ENCODE measurements at places on chromosomes 5 and 9.

GRCh38 chr5:123819833-123820232 is 307.9 kb downstream of the CSNK1G3 start:
- DNase-seq: no peak

GRCh38 chr9:85142968-85143367 is 473.4 kb downstream of the NTRK2 start:
- DNase-seq: no peak

- DNase-seq: no peak
These were observed 145.5 kb downstream of the ERCC6L2 start for GRCh38 chr9:96020792-96021550.

DNA sequence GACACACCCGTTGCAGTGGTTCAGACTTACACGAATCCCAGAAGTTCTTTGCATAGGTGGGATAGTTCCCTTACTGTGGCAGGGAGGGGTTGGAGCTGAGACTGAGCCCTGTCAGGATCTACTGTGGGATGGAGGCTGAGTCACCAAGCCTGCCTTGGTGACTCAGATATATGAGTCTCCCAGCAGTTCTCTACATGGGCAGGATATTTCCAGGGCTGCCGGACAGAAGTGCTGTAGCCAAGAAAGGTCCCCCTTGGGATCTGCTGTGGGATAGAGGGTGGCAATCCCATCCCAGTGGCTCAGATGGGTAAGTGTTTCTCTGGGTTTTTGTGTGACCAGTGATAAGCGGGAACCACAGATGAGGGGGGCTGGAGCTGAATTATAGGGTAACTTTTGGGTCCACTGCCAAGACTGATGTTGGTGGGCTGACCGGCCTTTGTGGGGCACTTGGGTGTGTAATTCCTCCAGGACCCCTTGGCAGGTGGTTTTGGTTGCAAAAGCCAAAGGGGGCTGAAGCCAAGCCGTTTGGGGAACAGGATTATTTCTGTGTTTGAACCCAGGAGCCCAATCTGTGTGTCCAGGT is 18.7 kb downstream of the XRCC4 start:
- no peak for DNase-seq

DNA sequence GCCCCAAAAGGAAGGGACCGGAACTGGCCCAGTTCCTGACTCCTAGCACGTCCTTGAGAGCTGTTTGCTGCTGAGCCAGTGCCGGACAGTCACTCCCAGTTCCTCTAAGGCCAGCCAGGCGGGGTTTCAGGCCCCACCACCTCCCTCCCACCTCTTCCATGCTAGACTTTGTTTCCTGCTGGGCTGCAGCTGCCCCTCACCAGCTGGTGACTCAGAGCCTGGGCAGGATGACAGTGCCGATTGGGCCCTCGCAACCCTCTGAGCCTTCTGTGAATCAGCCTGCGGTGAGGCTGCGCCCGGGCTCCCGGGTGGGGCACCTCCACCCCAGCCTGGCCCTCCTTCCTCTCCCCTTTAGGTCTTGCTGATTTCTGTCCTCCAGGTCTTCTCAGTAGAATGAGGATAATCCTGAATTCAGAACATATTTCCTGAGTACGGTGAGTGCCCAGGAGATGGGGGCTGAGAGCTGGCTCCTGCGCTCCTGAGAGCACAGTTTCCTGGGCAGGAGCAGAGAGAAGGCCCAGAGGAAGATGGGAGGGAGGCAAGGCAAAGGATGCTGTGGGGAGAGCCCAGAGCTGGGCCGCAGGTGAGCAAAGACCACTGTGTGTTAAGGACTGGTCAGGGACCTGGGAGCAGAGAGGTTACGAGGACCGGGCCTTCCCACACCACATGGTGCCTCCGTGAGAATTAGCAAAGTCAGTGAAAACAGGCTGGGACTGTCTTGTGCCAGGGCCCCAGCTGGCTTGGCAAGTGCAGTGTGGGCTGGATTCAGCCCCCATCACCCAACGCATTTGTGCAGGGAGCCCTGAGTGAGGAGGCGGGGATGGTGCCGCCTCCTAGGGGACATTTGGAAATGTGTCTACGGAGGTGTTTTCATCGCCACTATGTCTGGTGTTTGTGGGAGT is 32.9 kb upstream of the STXBP1 start:
- no peak for DNase-seq

DNA sequence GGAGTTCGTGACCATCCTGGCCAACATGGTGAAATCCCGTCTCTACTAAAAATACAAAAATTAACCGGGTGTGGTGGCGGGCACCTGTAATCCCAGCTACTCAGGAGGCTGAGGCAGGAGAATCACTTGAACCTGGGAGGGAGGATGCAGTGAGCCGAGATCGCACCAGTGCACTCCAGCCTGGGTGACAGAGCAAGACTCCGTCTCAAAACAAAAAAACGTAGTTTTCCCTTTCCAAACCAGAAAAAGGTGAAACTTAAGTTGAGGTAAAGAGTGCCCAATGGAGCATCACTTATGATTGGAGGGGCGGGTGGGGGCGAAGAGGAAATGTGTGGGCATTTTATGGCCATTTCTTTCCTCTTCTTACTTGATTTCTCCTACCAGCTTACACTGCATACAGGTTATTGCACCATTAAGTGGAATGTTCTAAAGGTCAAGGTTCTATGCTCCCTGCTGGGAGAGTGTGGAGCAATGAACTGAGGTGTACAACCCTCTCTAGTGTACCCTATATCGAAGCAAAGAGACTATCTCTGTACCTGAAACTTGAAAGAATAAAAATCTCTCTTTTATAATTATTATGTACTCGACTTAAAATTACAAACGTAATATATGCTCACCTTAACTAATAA is 136.2 kb downstream of the DEPDC1B start:
- no peak for DNase-seq

GRCh38 chr5:76525956-76526355 is 97.2 kb downstream of the F2RL2 start:
- no peak for DNase-seq

DNA sequence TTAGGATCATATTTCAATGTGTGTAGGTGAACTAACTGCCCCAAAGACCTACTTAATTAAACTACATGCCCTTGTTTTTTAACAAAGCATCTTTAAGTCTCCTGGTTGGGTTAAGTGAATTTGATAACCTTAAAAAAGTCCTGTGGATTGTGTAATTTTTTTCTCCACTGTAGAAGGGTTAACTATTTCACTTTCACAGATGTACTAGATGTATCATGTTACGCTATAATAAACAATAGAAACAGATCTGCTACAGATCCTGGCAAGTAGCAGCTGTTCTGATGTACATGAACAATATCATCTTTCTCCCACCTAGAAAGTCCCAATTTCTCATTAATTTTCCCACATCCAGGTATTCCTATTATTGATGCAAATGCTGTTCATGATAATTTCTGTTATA is 18.9 kb downstream of the KIF24 start:
- no peak for DNase-seq

DNA sequence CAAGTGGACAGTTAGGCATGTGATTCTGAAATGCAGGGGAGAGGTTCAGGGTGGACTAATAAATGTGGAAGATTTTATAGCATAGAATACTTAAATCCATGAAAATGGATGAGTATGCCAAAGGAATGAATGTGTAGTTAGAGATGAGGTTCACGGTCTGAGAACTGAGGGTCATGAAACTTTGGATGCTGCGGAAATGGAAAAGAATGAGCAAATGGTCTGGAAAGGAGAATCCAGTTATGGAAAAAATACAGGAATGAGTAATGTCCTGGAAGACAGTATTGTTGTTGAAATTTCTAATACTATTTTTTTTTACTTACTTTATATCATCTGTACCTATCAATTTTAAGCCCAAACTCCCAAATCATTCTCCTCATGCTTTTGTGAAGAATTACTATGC is 2369.4 kb downstream of the MAT2B start:
- no peak for DNase-seq

- DNase-seq: no peak
These were observed 458.8 kb downstream of the SPATA31D1 start for GRCh38 chr9:82447343-82447742.

GRCh38 chr5:58012801-58013315 is 447.0 kb downstream of the PLK2 start:
- no peak for DNase-seq

GRCh38 chr5:124537522-124537921 is 208.9 kb downstream of the ZNF608 start:
- DNase-seq: no peak

GRCh38 chr5:9850456-9850855 is 220.3 kb upstream of the TAS2R1 start:
- DNase-seq: no peak

DNA sequence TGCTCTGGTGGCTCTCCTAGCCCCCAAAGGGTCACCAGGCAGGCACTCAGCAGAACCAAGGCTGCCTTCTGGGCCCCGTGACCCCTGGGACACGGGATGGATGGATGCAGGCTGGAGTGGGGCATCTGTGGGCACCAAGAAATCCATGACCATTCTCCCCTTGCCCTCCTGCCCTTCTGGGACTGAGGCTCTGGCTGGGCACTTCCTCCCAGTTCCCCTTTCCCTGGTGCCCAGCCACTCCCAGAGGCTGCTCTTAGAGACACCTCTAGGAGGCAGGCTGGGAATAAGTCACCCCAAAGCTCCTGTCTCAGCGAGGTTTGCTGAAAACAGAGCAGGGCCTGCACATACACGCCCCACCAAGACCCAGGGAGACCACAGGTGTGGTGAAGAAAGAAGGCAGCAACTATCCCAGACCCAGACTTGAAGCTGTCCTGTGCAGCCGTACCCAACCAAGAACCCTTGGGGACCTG is 943 bp downstream of the STING1 start:
- no peak for DNase-seq

GRCh38 chr9:6973762-6974161 is 216.0 kb downstream of the KDM4C start:
- DNase-seq: no peak

DNA sequence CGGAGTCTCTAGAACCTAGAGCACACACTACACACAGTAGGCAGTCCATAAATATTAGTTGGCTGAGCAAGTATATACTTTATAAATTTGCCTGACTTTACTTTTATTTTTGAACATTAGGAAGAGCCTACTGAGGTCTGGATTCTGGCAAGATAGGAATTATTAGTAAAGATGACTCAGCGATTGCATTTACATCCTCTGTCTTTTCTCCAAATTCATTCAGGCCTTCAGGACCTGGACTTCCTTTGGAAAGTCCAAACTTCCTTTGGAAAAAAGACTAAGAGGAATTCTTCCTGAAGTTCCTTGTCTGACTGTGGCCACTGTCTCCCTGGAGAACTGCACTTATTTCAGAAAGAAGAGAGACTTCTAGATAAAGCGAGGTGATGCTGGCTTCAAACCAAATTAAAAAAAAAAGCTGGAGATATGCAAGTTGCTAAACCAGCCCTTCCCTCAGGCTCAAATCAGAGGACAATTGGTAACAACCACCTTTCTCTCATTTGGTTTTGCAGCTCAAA is 251.3 kb downstream of the GAS1 start:
- no peak for DNase-seq

GRCh38 chr5:177429248-177430040 is 3.0 kb downstream of the GRK6 start:
- DNase-seq: peak; percentile 49

- no peak for DNase-seq
These were observed 49.0 kb downstream of the NPR3 start for GRCh38 chr5:32760091-32760509.

- no peak for DNase-seq
These were observed 189.7 kb downstream of the GNAQ start for GRCh38 chr9:77841739-77842386.

- no peak for DNase-seq
These were observed 161.5 kb downstream of the CARTPT start for GRCh38 chr5:71880536-71880935.

GRCh38 chr5:476102-476813 is 33.3 kb downstream of the EXOC3 start:
- no peak for DNase-seq

GRCh38 chr5:174186096-174186695 is 140.7 kb downstream of the NSG2 start:
- DNase-seq: no peak

- no peak for DNase-seq
These were observed 6.1 kb downstream of the NDFIP1 start for GRCh38 chr5:142114687-142115086.

DNA sequence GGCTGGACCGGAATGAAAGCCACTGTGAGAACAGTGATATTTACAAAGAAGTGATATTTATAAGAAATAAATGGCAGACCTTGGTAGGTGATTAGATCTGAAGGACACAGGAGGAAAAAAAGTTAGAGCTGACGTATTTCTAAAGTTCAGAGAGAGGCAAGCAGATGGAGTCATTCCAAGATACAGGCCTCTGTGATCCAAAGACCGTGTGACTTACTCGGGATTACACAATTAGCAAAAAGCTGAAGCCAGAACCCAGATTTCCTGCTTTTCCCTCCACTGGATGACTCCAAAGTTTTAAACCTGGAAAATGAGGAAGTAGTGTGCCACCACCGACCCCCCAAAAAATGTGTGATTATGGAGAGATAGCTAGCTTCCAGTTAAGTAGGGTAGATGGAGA is 3.1 kb upstream of the DOCK8 start:
- DNase-seq: no peak

GRCh38 chr9:110810262-110810976 is 141.8 kb downstream of the MUSK start:
- DNase-seq: no peak

DNA sequence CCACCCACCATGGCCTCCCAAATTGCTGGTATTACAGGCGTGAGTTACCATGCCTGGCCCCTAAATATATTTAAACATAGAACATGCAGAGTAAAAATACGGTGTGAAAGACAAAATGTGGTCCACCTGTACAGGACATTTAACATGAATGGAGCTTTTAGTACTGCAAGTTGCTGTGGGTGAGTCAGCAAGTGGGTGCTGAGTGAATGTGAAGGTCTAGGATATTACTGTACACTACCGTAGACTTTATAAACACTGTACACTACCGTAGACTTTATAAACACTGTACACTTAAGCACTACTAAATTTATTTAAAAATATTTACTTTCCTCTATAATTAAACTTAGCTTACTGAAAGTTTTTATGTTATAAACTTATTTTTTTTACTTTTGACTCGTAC is 317.8 kb downstream of the PRDM9 start:
- DNase-seq: no peak

- DNase-seq: peak; percentile 99
These were observed at the start of gene GLE1 for GRCh38 chr9:128504485-128505413. GLE1 (plus strand) TSS chr9:128504719; CDS start chr9:128504806, 87 bp downstream.

Data from activated B cell treated with CpG ODN at 0.5 μM for 24 hours (primary cell).